ENCODE measurements at places on chromosomes 13 and 19.

GRCh38 chr13:113520571-113520970, 30.1 kb upstream of the DCUN1D2 start:
- no peak for DNase-seq

DNA sequence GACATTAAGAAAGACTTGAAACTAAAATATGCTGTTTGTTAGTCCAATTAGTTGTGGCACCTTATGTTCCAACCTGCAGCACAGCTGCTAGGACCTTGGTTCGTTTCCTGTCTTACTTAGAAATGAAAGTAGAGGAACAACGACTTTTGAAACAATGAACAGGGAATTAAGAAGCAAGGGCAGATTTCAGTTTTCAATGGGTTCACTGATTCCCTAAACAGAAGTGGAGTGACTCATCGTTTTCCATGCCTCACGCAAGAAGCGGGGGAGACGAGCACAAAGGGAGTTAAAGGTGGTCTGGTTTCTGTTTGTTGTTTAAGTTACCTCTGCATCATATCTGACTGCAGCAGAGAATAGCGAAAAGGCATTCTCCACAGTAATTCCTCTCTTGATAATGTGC, 44.8 kb downstream of the PHF11 start:
- DNase-seq, result peak; percentile 35

- DNase-seq, result no peak
These were observed 16.3 kb downstream of the NEK5 start for GRCh38 chr13:52112591-52112990.

GRCh38 chr13:70014337-70014736, 93.3 kb upstream of the ATXN8OS start:
- no peak for DNase-seq

DNA sequence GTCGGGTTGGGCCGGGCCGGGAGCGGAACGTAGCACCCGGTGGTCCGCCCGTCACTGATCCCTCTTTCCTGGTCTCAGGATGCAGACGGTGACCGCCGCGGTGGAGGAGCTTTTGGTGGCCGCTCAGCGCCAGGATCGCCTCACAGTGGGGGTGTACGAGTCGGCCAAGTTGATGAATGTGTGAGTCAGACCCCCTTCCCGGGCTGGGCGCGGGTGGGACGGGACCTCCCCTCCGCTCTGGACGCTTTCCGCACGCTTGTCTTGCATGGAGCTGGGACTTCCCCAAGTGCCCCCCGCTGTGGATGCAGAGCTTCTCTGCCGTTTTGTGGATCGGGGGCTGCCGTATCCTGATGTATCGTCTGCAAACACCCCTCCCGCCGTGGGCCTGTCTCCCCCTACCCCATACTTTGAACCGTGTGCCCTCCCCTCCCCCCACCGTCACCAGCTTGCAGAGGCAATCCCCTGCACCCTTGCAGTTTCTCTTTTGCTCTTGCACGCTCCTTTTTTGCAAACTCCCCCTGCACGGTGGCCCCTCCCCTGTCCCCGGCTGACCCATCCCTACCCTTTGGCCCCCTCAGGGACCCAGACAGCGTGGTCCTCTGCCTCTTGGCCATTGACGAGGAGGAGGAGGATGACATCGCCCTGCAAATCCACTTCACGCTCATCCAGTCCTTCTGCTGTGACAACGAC, 669 bp downstream of the GADD45B start:
- DNase-seq, result peak; percentile 72

- DNase-seq, result no peak
These were observed 124.7 kb upstream of the RNF113B start for GRCh38 chr13:98301721-98302120.

DNA sequence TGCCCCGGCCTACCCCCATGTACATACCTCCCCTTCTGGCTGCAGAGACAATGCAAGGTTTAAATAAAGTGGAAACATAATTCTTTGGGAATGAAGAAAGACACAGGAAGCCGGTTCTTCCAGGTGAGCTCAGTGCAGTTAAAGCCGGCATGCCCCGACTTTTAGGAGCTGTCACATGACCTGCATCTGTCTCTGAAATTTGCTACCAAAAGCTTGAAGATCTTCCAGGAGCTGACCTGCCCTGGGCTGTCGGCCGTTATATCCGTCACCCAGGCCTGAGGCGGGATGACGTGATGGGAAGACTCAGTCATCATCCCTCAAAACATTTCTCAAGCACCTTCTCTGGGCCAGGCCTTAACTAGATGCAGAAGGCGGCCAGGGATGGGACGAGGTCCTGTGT, 10.3 kb downstream of the RAB8A start:
- DNase-seq, result no peak

DNA sequence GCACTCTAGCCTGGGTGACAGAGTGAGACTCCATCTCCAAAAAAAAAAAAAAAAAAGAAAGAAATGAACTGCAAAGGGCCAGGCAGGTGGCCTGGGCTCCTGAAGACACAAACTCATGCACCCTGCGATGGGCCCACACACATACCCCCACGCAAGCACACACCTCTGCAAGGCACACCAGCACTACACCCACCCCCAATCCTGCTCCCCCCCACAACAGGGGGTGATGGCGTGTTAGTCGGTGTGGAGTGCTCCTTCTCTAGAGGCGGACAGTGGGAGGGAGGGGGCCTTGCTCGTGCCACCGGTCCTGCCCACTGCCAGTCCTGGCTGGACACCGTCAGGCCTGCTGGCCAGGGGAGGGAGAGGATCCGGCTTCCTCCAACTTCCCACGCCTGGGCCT, 1.6 kb upstream of the SLC8A2 start:
- no peak for DNase-seq

- peak; percentile 36 for DNase-seq
These were observed 103.5 kb downstream of the POSTN start for GRCh38 chr13:37495046-37495445.

DNA sequence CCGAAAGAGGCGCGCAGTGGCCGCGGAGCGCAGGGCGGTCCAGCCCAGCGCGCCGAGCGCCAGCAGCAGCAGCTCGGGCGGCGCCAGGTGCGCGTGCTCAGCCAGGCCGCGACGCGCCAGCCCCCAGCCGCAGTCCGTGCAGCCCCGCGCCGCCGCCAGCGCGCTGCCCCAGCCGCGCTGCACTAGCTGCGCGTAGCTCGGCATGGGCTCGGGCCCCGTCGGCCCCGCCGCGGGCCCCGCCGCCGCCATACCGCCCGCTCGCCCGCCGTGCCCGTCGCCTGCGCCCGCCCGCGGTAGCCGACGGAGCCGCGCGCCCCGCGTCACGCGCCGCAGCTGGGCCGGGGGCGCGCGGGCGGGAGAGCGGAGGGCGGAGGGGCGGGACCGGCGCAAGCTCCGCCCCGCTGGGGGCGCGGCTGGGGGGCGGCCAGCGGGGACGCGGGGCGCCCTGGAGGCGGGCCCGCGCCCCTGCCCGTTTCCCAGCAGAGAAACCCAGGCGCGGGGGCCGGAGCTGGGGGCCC, at the start of gene CERS1:
Gene CERS1, minus strand, starts transcription at position 335 of the 518 bp plus-strand sequence. Its CDS starts 86 bp downstream, at position 249.
- DNase-seq, result peak; percentile 22

DNA sequence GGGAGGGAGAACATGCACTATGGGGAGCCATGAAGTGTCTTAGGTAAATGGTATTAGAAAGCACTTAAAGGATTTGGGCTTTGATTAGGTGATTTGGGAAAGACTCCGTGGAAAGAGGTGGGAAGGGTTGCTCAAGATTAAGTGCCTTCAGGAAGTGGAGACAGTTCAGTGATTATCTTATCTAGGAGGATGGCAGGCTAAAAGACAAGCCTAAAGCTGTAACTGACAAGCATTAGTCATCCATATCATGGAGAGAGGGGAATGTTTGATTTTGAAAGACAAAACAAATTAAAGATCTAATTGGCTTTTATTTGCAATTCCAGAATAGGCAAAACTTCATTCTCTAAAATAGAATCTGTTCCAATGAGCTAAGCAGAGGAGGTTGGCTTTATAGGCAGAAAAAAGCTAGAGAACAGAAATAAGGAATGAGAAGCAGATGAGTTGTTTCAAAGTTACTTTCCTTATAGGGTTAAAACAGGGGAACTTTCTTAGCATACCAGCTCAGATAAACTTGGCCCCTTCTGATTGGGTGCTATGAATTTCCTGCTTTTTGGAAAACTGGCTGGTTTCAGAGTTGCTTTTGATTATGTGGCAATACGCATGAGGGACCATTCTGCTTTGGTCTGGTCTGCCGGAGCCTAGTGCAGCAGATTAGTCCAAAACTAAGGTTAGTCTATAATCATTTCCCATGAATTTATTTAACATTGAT, 1.8 kb upstream of the DIAPH3 start:
- DNase-seq, result peak; percentile 19

DNA sequence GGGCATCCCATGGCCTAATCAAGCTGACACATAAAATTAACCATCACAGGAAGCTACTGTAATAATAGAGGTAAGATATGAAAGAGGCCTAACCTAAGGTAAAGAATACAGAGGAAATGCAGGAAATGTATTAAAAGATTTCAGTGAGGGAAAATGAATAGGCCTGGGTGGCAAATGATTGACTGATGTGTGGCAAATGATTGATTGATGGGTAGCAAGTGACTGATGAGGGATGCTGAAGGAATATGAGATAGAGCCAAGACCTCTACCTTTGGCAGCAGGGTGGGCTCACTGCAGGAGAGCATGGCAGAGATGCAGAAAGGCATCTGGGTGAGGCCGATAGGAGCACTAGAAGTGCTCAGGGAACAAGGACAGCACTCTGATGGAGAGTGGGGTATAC, 172.9 kb downstream of the KCTD12 start:
- no peak for DNase-seq

DNA sequence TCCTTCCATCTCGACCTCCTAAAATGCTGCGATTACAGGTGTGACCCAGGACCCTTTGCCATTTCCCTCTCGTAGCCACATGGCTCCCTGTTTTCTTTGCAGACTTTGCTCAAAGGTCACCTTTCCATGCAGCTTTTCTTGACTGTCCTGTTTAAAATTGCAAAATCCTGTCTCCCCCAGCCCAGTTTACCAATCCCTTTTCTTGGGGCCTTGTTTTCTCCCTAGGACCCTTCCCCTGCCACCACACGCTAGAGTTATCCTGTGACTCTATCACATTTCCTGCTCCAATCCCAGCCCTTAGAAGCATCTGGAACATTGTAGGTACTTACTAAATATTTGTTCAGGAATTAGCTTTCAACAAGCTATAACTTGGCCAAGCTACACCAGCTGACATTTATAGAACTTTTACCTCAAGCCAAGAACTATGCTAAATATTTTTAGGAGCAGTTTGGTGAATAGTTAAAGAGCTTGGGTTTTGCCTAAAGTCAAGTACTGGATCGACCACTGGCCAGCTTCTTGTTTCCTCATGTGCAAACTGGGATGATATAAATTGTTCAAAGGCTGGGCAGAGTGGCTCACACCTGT, 9.1 kb upstream of the SERTAD3 start:
- no peak for DNase-seq

GRCh38 chr19:54804101-54804500, 691 bp downstream of the KIR2DL4 start:
- no peak for DNase-seq

DNA sequence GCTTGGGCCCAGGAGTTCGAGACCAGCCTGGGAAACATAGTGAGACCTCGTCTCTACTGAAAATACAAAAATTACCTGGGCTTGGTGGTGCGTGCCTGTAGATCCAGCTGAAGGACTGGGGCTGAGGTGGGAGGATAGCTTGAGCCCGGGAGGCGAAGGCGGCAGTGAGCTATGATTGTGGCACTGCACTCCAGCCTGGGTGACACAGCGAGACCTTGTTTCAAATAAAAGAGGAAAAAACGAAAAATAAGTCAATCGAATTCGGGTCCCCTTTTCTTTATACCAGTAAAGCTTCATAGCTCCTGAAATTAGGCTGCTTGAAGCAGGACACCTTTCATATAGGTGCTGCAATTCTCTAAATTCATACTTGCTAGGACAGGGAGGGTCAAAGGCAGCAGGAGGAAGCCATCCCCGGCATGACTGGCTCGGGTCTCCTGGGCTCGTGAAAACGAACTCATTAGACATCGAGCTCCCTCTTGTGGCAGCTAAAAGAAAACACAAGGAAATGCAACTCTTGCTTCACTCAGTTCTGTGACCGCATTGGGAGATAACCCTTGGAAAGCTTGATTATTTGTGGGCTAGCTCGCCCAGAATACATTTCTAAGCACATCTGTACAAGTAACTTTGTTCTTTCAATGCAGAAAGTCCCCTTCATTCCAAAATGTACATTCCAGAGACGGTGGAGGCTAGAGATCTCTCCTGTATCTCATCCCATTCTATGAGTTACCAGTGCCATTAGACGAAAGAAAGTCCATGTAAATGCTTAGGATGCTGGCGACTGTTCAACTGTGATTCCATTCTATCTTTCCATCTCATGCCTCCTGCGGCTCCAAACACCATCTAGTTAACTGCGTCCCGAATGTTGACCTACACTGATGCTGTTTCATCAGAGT, 16.8 kb downstream of the FPR2 start:
- DNase-seq, result peak; percentile 82

DNA sequence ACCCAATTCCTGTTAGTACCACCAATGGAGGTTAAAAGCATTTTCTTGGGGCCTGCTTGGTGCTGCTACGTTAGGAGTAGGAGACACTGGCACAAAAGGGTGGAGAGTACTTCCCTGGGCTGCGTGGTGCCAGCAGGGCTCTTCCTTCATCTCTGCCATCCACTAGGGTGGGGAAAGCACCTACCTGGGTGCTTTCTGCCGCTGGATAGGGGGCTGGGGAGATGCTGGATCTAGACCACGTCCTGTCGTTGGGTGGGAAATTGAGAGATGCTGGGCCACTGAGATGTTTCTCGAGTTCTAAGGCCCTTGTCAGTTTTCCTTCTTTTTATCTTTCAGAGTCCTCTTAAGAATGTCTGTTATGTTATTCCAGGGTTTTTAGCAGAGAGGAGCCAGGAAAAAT, 6.7 kb upstream of the FCGBP start:
- DNase-seq, result no peak

GRCh38 chr13:75907044-75907443, 270.9 kb downstream of the LMO7 start:
- no peak for DNase-seq

DNA sequence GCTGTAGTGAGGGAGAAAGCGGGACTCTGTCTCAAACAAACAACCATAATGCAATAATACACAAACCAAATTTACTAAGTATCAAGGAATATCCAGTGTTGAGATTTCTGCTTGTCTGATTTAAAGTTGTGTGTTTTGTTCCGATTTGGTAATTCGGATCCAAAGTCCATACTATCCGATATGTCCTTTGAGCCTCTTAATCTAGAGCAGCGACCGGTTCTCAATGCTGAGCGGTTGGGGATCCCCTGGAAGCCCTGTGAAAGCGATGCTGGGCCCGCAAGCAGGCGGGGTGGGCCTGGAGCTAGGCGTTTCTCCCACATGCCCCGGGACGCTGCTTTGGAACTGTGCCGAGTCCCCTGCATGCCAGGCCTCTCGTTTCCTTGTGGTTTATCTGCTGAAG, 20.2 kb downstream of the C19orf44 start:
- DNase-seq, result no peak
